ENCODE measurements at places on chromosomes 4 and X. TPM values are rescaled to one million over a fixed set of nuclear protein-coding genes. Genes with fewer than 3 reads are reported as not detected.

DNA sequence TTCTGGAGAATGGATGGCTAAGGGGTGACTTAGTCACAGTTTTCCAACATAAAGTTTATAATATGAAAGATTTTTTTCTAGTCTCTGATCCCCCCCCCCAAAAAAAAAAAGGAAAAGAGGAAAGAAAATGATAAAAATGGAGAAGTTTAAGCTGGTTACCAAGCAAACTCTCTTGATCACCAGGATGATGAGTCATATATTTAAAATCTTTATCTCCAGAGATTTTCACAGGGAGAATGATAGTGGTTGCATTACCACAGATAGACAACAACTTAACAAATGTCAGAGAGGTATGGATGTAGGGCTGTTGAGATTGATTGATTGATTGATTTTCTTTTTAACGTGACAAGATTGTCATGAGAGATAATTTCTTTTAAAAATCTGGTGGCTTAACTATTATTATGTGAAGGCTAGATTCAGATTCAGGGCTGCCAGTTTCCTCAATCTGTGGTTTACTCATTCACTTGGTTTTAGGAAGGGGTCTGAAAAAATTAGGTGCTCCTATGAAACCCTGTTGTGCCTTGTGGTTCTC lies 13.3 kb upstream of the TEX13C start:
- no peaks in the 10 kb centered on the region for H3K27me3 ChIP-seq
- H3K4me1 ChIP-seq = no peaks in the 10 kb centered on the region
- H3K27ac ChIP-seq = no peak overlapping the region

GRCh38 chr4:661881-662761 lies 12.0 kb downstream of the ATP5ME start:
- no peaks in the 10 kb centered on the region for H3K4me1 ChIP-seq
- no peak for DNase-seq
- H3K27ac ChIP-seq = no peak overlapping the region
- H3K4me3 ChIP-seq = no peak overlapping the region

DNA sequence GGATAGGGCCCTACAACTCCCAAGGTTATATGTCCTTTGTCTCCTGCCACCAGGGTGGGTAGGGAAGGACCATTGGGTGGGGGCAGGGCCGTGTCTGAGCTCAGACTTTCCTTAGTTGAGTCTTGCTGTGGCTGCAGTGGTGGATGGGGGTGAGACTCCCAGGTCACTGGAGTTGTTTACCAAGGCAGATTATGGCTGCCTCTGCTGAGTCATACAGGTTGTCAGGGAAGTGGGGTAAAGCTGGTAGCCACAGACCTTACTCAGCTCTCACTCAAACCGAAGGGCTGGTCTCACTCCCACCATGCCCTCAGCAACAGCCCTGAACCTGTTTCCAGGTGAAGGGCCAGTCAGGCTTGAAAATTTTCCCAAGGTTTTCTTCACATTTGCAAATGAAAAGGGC lies 58.8 kb upstream of the FAAH2 start:
- H3K27ac ChIP-seq = no peak overlapping the region
- no peaks in the 10 kb centered on the region for H3K36me3 ChIP-seq
- H3K27me3 ChIP-seq = no peaks in the 10 kb centered on the region
- no peaks in the 10 kb centered on the region for H3K4me1 ChIP-seq
- no peak overlapping the region for H3K4me3 ChIP-seq

DNA sequence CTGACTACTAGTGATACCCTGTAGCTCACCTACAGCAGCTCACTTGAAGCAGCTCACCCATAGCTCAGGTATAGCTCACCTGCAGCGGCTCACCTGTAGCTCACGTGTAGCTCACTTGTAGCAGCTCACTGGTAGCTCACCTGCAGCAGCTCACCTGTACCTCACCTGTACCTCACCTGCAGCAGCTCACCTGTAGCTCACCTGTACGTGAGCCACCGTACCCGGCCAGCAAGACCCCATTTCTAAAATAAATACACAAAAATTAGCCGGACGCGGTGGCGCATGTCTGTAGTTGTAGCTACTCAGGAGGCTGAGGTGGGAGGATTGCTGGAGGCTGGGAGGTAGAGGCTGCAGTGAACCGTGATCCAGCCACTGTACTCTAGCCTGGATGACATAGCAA lies 30.6 kb downstream of the SHOX start:
- H3K4me3 ChIP-seq = no peak overlapping the region
- DNase-seq = no peak
- no peaks in the 10 kb centered on the region for H3K27me3 ChIP-seq
- no peak overlapping the region for H3K27ac ChIP-seq

The GAGE12E gene
- not detected for polyA plus RNA-seq

DNA sequence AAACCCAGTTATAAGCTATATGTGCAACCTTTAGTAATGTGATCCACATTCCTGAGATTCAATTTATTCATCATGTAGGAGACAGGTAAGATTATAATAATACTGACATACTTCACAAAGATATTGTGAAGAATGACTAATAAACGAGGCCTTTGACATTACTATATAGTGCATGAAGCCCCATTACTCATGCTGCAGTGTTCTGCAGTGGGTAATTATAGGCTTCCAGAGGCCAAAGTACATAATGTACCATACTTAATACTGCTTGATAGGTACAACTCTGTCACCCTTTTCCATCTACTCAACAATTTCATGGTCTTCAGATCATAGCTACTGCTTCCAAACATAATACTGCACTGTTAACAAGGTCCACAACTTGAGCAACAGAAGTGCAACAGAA lies 68.9 kb downstream of the COL25A1 start:
- no peak for DNase-seq
- no peaks in the 10 kb centered on the region for H3K27me3 ChIP-seq
- H3K36me3 ChIP-seq = no peaks in the 10 kb centered on the region
- H3K4me3 ChIP-seq = no peak overlapping the region
- no peaks in the 10 kb centered on the region for H3K4me1 ChIP-seq
- no peak overlapping the region for H3K27ac ChIP-seq

The PNCK gene
- polyA plus RNA-seq = 0.37 TPM

- H3K36me3 ChIP-seq = no peaks in the 10 kb centered on the region
- no peak overlapping the region for H3K4me3 ChIP-seq
- no peaks in the 10 kb centered on the region for H3K27me3 ChIP-seq
- no peak for DNase-seq
- H3K4me1 ChIP-seq = no peaks in the 10 kb centered on the region
These were observed 24.8 kb upstream of the EOLA2 start for GRCh38 chrX:149962859-149963757.
